ENCODE measurements at places on chromosomes 7 and 10. TPM values are rescaled to one million over a fixed set of nuclear protein-coding genes. Genes with fewer than 3 reads are reported as not detected.

- H3K36me3 ChIP-seq = no peaks in the 10 kb centered on the region
- no peak overlapping the region for H3K4me3 ChIP-seq
- no peak for DNase-seq
- peaks cover 98% of the 10 kb centered on the region for H3K27me3 ChIP-seq
- H3K27ac ChIP-seq = no peak overlapping the region
Measured at GRCh38 chr10:100621360-100622205, 85.8 kb downstream of the HIF1AN start.

DNA sequence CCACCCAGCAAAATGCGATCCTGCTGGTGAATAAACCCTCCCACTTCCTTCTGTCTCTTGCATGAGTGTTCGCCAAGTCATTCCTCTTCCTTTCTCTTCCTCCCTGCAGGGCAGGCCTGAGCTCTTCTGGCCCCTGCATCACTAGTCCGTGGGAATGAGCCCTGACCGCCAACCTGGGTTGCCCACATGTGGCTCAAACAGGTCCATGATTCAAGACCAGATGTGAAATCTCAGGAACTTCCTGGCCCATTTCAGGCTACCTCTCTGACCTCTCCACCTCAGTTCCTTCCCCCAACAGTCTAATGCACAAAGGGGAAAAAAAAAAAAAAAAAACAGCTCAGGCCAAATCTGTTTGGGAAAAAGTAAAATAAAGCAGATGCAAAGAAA is 5.4 kb upstream of the YWHAG start:
- no peak for DNase-seq
- peaks cover 32% of the 10 kb centered on the region for H3K4me1 ChIP-seq
- peak overlapping the region; percentile 28 for H3K4me3 ChIP-seq
- no peaks in the 10 kb centered on the region for H3K27me3 ChIP-seq
- H3K27ac ChIP-seq = peak overlapping the region; percentile 92
- H3K36me3 ChIP-seq = no peaks in the 10 kb centered on the region

GRCh38 chr10:58820861-58821751 is 308.4 kb downstream of the BICC1 start:
- DNase-seq = no peak
- no peaks in the 10 kb centered on the region for H3K36me3 ChIP-seq
- H3K27ac ChIP-seq = peak overlapping the region; percentile 23
- no peak overlapping the region for H3K4me3 ChIP-seq

- DNase-seq = peak; percentile 98
- H3K4me3 ChIP-seq = peak within 1 kb of the TSS; percentile 85
- no peaks in the 10 kb centered on the region for H3K36me3 ChIP-seq
- H3K4me1 ChIP-seq = peaks cover 6% of the 10 kb centered on the region
- no peak within 1 kb of the TSS for H3K27ac ChIP-seq
Measured at GRCh38 chr10:97632949-97633884, at the start of gene MORN4. Gene MORN4 (minus strand): TSS chr10:97633500. CDS start chr10:97619653, 13,847 bp downstream.

GRCh38 chr7:135328053-135328452 is 94.4 kb downstream of the STRA8 start:
- no peaks in the 10 kb centered on the region for H3K27me3 ChIP-seq
- no peak overlapping the region for H3K27ac ChIP-seq
- DNase-seq = no peak
- no peaks in the 10 kb centered on the region for H3K4me1 ChIP-seq

- H3K27ac ChIP-seq = no peak overlapping the region
- H3K4me1 ChIP-seq = no peaks in the 10 kb centered on the region
- no peaks in the 10 kb centered on the region for H3K27me3 ChIP-seq
- no peaks in the 10 kb centered on the region for H3K36me3 ChIP-seq
Measured at GRCh38 chr10:117743509-117743908, 201.0 kb downstream of the EMX2 start.

DNA sequence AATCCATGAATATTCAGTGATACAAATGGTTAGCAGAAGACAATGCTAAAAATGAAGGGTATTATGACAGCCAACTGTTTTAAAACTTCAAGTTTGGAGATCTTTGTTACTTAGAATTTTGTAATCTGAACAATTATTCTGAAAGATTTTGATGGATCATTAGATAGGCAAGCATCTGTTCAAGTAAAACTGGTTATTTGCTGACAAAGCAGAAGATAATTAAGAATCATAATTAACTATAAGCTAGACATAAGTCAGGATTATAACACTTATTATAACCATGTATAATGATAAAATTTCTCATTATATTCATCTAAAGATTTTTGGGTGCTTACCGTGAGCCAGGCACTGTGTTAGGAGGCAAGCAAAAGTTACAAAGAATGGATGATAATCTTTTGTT is 1145.1 kb downstream of the CNTNAP2 start:
- no peaks in the 10 kb centered on the region for H3K27me3 ChIP-seq
- no peaks in the 10 kb centered on the region for H3K36me3 ChIP-seq
- H3K27ac ChIP-seq = no peak overlapping the region
- no peak for DNase-seq
- no peak overlapping the region for H3K4me3 ChIP-seq

GRCh38 chr7:36638586-36639263 is 85.6 kb downstream of the AOAH start:
- H3K27ac ChIP-seq = no peak overlapping the region
- no peaks in the 10 kb centered on the region for H3K4me1 ChIP-seq
- no peaks in the 10 kb centered on the region for H3K36me3 ChIP-seq
- no peak overlapping the region for H3K4me3 ChIP-seq

DNA sequence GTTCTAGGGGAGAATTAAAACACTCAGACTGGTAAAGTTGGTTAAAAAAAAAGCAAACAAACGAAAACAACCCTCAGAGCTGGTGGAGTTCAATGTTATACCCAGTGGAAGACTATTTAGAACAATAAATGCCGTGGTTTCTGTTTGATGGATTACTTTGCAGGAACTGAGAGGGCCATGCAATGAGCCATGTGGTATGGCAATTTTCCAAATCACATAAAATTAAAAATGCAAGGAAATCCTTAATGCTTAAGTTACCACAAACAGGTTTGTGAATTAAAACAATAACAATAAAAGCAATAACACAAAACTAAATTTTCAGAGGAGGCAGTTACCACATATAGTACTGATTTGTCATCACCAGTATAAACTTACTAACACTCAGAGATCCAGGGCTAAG is 96.9 kb downstream of the RTKN2 start:
- no peak overlapping the region for H3K27ac ChIP-seq
- H3K4me3 ChIP-seq = no peak overlapping the region
- no peaks in the 10 kb centered on the region for H3K36me3 ChIP-seq
- DNase-seq = no peak

GRCh38 chr7:1924258-1924817 is 254.3 kb downstream of the ELFN1 start:
- no peak for DNase-seq
- H3K36me3 ChIP-seq = no peaks in the 10 kb centered on the region
- H3K4me1 ChIP-seq = peaks cover 20% of the 10 kb centered on the region
- no peak overlapping the region for H3K4me3 ChIP-seq

DNA sequence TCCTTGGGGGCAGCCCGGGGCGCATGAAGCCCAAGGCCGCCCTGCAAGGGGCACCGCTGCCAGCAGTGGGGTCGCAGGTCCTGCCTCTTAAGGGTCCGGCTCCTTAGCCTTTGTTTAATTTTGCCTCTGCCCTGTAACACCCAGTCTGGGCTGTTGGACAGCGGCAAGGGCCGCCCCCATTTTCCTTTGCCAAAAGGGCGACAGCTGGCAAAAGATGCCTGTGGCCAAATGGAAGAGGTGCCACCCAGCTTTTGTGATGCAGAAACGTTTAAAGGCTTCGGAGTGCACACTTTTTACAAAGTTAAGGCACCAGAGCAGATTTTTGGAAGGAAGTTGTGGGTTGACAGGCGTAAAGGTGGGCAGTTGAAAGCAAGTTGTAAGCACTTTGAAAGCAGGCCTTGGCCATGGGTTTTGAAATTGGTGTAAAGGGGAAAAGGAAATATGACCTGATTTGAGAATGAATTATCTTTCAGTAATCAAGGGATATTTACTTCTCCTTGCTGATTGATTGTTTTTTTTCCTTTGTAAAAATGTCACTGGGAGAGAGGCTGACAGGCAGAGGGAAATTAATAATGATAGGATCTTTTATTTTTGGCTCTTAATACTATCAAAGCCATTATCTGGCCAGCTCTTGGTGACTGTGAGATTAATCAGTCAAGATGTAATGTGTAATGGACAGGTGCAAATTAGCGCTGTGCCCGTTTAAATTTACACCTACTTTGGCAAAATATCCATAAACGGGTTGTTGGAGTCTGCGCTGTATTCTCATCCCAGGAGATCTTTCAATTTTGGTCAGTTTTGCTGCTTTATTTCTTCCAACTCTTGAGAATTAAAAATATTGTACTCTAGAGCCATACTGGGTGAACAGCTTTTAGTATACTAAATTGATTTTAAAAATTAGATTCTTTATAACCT is 1.2 kb downstream of the CASD1 start:
- peak overlapping the region; percentile 92 for H3K4me3 ChIP-seq
- DNase-seq = no peak
- peaks cover 26% of the 10 kb centered on the region for H3K4me1 ChIP-seq
- peak overlapping the region; percentile 95 for H3K27ac ChIP-seq

GRCh38 chr10:11713963-11714362 is 28.2 kb upstream of the ECHDC3 start:
- H3K36me3 ChIP-seq = no peaks in the 10 kb centered on the region
- H3K27me3 ChIP-seq = no peaks in the 10 kb centered on the region
- DNase-seq = no peak
- H3K27ac ChIP-seq = peak overlapping the region; percentile 48
- no peak overlapping the region for H3K4me3 ChIP-seq
- H3K4me1 ChIP-seq = no peaks in the 10 kb centered on the region

- H3K27ac ChIP-seq = no peak overlapping the region
- H3K4me1 ChIP-seq = no peaks in the 10 kb centered on the region
- H3K36me3 ChIP-seq = no peaks in the 10 kb centered on the region
- no peak overlapping the region for H3K4me3 ChIP-seq
Measured at GRCh38 chr7:9192969-9193368, 759.6 kb downstream of the NXPH1 start.

- H3K27ac ChIP-seq = no peak overlapping the region
- H3K4me1 ChIP-seq = no peaks in the 10 kb centered on the region
- no peak overlapping the region for H3K4me3 ChIP-seq
Measured at GRCh38 chr10:128950159-128950915, 516.7 kb upstream of the MGMT start.

DNA sequence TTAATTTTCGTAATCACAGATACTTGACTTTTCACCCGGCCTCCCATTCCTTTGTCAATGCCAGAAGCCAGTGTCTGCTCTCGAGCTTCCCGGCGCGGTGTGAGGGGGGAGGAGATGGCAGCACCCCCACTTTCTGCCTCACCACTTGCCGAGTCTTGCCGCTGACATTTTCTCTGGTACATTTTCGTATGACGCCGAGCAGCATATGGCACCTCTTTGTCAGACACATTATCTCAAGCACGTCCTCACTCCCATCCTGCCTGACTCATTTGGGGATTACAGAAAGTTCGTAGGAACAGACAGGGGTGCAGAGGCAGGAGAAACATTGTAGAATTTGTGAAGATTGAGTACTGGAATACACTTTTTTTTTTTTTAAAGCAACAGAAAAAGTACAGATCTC is 60.8 kb upstream of the SORCS3 start:
- H3K27me3 ChIP-seq = peaks cover 26% of the 10 kb centered on the region
- H3K4me3 ChIP-seq = no peak overlapping the region
- H3K4me1 ChIP-seq = peaks cover 3% of the 10 kb centered on the region

DNA sequence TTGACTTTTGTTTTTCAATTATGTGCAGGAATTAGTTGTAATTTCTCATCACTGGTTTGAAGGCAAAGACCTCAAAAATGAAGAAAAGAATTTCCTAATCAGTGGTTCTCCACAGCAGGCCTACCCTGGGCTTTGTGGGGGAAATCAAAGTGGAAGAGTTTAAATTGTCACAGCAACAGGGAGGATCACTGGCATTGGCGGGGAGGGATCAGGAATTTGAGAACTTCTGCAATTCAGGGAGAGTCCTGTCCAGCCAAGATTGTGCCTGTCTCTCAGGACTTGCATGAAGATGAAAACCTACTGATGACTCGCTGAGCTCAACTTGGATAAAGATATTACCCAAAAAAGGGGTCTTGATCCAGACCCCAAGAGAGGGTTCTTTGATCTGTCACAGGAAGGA is 70.1 kb downstream of the HACD1 start:
- H3K27ac ChIP-seq = no peak overlapping the region
- H3K4me3 ChIP-seq = no peak overlapping the region
- no peak for DNase-seq
- no peaks in the 10 kb centered on the region for H3K4me1 ChIP-seq

DNA sequence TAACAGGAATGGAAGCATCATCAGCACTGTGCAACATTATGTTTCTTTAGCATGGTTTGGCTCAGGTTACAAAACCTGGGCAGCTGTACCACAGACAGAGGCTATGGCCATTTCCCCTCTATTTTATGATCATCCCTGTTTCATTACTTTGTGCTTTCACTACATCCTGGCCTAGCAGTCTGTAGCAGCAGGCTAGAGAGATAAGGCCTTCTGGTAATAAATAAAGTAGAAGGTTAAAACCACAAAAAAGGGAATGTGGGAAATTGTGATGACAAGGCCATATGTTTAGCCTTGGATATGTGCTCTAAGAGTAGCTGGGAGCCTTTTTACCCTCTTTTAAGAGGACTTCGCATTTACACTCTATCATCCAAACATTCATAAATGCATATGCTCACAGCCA is 266.2 kb upstream of the PHF14 start:
- H3K4me1 ChIP-seq = no peaks in the 10 kb centered on the region
- no peak overlapping the region for H3K27ac ChIP-seq
- no peaks in the 10 kb centered on the region for H3K36me3 ChIP-seq
- no peaks in the 10 kb centered on the region for H3K27me3 ChIP-seq

GRCh38 chr10:13945390-13946208 is 358.8 kb downstream of the PRPF18 start:
- H3K36me3 ChIP-seq = no peaks in the 10 kb centered on the region
- H3K4me3 ChIP-seq = no peak overlapping the region
- no peak overlapping the region for H3K27ac ChIP-seq
- DNase-seq = no peak
- H3K27me3 ChIP-seq = no peaks in the 10 kb centered on the region

DNA sequence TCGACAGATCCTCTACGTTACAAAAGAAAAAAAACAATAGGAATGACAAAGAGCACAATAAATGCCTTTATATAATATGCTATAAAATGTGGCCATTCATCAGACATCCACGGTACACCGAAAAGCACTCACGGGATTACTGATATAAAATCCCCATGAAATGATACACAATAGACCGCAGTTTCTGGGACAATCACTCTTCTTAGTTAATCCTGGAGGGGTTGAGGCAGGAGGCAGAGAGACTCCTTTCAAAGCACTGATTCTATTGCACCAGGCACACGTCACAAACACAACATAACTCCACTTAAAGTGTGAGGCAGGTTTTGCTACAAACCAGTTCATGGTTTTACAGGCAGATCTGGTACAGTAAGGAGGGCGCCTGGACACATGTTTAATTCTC is 113.8 kb downstream of the FGFR2 start:
- H3K36me3 ChIP-seq = peaks cover 39% of the 10 kb centered on the region
- H3K4me1 ChIP-seq = no peaks in the 10 kb centered on the region
- H3K27ac ChIP-seq = no peak overlapping the region
- H3K27me3 ChIP-seq = no peaks in the 10 kb centered on the region

GRCh38 chr7:26653430-26654399 is 210.7 kb downstream of the SKAP2 start:
- no peak overlapping the region for H3K27ac ChIP-seq
- H3K36me3 ChIP-seq = no peaks in the 10 kb centered on the region
- H3K4me1 ChIP-seq = peaks cover 5% of the 10 kb centered on the region
- no peak for DNase-seq

The LIPK gene
- total RNA-seq = 2.6 TPM

The VSTM4 gene
- 4.4 TPM for total RNA-seq

The PDGFA gene
- total RNA-seq = 41.6 TPM

The TMEM254 gene
- 68.8 TPM for total RNA-seq

The NAT16 gene
- total RNA-seq = not detected

The PMPCB gene
- total RNA-seq = 38.9 TPM

Data from suprapubic skin (tissue), 4 donors.